ENCODE measurements at places on chromosomes 16 and 17. TPM values are rescaled to one million over a fixed set of nuclear protein-coding genes. Genes with fewer than 3 reads are reported as not detected.

DNA sequence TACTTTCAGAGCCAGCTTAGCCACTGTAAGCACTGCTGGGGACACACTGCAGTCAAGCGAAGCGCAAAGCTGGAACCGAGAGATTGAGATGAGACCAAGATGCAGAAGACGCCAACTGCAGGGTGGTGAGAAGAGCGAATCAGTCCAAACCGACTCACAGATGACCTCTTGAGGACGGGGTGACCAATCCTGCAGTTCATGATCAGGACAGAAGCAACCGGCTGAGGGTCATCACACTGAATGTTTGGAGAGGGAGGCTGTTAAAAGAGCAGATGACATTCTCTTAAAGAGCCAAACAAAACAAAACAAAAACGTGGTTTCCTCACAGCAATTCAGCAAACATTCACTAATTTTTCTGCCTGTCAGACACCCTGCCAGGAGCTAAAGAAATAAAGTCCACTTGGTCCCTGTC lies 8.5 kb downstream of the HASPIN start:
- no peak overlapping the region for H3K4me3 ChIP-seq
- no peaks in the 10 kb centered on the region for H3K27me3 ChIP-seq
- H3K36me3 ChIP-seq: no peaks in the 10 kb centered on the region
- no peak overlapping the region for H3K27ac ChIP-seq

GRCh38 chr17:47266782-47267181 lies 13.2 kb downstream of the ITGB3 start:
- H3K4me3 ChIP-seq: no peak overlapping the region
- no peak overlapping the region for H3K27ac ChIP-seq
- no peaks in the 10 kb centered on the region for H3K36me3 ChIP-seq
- H3K27me3 ChIP-seq: no peaks in the 10 kb centered on the region
- H3K4me1 ChIP-seq: peaks cover 27% of the 10 kb centered on the region

GRCh38 chr17:66930933-66931332 lies 33.6 kb upstream of the CACNG4 start:
- no peaks in the 10 kb centered on the region for H3K36me3 ChIP-seq
- no peaks in the 10 kb centered on the region for H3K4me1 ChIP-seq
- H3K4me3 ChIP-seq: no peak overlapping the region
- no peak for DNase-seq
- H3K27ac ChIP-seq: no peak overlapping the region

GRCh38 chr16:81738783-81739496 lies 40.2 kb upstream of the PLCG2 start:
- no peak overlapping the region for H3K27ac ChIP-seq
- no peak for DNase-seq
- H3K27me3 ChIP-seq: no peaks in the 10 kb centered on the region
- no peak overlapping the region for H3K4me3 ChIP-seq

- H3K36me3 ChIP-seq: peaks cover 49% of the 10 kb centered on the region
- H3K27me3 ChIP-seq: peaks cover 2% of the 10 kb centered on the region
- H3K4me1 ChIP-seq: peaks cover 15% of the 10 kb centered on the region
- H3K4me3 ChIP-seq: no peak overlapping the region
- no peak overlapping the region for H3K27ac ChIP-seq
- no peak for DNase-seq
Measured at GRCh38 chr17:38466346-38467315, 38.4 kb downstream of the ARHGAP23 start.

DNA sequence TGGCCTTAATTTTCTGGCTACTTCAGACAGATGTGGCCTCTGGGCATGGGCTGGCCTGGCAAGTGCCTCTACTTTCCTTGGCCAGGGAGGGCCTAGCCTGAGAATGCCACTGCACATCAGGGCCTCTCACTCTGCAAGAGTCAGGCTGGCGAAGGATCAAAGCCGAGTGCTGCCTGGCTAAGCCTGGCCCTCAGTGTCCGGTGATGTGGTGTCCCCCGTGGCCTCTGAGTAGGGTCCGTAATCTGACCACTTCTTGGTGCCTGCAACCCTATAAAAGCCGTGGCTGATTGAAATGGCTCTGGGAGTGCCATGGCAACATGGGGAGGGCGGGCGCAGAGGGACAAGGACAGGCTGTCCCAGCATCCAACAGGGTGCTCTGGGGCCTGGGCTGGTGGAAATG lies 30.2 kb downstream of the TBX4 start:
- no peaks in the 10 kb centered on the region for H3K27me3 ChIP-seq
- H3K36me3 ChIP-seq: no peaks in the 10 kb centered on the region
- no peak overlapping the region for H3K27ac ChIP-seq

GRCh38 chr16:74950511-74950910 lies 34.4 kb downstream of the WDR59 start:
- DNase-seq: no peak
- H3K36me3 ChIP-seq: peaks cover 52% of the 10 kb centered on the region
- no peaks in the 10 kb centered on the region for H3K27me3 ChIP-seq

DNA sequence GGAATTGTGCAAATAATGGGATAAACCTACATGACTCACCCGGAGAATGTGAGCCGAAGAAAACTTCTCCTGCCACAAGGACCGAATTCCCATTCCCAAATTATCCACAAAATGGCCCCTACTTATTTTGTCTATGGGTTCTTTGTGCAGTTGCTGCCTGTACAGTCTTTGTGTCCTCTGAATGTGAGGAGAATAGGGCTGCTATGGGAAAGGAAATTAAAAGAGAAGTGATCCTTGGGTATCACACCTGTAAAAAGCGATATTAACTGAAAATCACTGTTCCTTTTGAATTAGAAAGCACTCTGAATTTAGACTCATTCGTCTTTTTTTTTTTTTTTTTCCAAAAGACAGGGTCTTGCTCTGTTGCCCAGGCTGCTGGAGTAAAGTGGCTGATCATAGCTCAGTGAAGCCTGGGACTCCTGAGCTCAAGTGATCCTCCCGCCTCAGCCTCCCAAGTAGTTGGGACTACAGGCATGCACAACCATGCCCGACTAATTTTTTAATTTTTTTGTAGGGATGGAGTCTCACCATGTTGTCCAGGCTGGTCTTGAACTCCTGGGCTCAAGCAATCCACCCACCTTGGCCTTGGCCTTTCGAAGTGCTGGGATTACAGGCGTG lies 45.4 kb downstream of the CHD9 start:
- DNase-seq: no peak
- H3K27ac ChIP-seq: peak overlapping the region; percentile 90
- no peaks in the 10 kb centered on the region for H3K27me3 ChIP-seq
- H3K4me1 ChIP-seq: peaks cover 22% of the 10 kb centered on the region
- H3K36me3 ChIP-seq: no peaks in the 10 kb centered on the region

MSI2 gene
- polyA plus RNA-seq: 46.1 TPM

GNG13 gene
- 0.81 TPM for polyA plus RNA-seq

PGS1 gene
- 40.6 TPM for polyA plus RNA-seq

CENPT gene
- 58.1 TPM for polyA plus RNA-seq

TADA2A gene
- polyA plus RNA-seq: 22.3 TPM
